AG09309 (cell line): ENCODE measurements at places on chromosomes 4 and X.
A peak's percentile ranks its signal among the peaks of the same experiment; 100 is the strongest.

DNA sequence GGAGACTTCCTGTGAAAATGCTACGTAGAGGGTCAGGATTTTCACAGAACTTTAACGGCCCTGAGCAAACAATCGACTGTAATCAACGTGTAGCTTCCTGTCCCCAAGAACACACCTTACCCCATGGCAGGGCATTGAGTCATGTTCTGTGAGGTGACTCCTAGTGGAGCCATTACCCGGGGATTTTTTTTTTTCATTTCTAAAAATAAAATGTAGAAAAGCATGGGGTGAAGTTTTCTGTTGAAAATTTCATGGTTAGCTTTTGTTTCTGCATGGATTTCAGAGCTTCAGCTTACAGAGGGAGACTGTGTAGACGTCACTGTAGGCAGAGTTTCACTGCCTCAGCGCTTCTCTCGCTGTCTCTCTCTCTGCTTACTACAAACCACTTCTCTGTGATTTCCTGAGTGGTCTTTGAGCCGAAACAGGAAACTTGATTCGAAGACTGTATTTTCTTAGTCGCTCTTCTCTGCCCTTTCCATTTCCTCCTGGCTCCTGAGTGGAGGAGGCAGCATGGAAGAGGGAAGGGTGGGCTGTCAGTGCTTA, 111.7 kb downstream of the NFKB1 start:
- DNase-seq, result no peak

- DNase-seq, result no peak
These were observed 169.6 kb upstream of the GLRA2 start for GRCh38 chrX:14359727-14360126.

DNA sequence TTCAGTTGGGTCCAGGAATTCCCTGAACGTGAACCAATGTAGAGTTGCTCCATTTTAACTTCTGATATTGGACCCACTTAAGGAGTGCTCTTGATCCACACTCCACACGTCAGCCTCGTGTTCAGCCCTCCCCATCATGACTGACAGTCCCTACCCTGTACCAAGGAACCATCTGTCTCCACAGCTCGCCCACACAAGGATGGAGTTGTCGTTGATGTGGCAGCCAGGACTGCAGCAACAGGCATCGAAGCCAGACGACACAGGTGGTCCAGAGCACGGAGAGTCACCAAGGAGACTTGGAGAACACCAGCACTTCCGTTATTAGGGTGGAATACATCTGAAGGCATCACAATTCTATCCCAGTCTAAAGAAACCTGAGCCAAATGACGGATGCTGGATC, 472.1 kb upstream of the NR3C2 start:
- no peak for DNase-seq

DNA sequence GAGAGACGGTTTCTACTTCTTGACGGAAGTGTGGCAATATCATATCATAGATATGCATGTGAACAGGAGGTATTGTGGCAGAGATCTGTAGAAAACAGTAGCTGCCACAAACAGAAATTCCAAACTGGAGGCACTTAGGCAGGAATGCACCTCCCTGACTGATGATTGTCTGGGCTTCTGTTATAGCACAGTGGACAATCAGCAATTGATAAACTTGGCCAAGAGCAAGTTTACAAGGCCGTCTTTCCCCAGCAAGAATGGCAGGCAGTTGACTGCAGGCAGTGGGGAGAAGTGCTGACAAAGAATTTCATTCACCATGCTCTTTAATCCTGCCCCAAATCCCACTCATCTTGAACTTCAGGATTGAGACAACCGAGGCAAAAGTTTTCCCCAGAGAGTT, 114.4 kb upstream of the STOX2 start:
- no peak for DNase-seq

- peak; percentile 16 for DNase-seq
These were observed 5.0 kb upstream of the SDAD1 start for GRCh38 chr4:75995727-75996126.

DNA sequence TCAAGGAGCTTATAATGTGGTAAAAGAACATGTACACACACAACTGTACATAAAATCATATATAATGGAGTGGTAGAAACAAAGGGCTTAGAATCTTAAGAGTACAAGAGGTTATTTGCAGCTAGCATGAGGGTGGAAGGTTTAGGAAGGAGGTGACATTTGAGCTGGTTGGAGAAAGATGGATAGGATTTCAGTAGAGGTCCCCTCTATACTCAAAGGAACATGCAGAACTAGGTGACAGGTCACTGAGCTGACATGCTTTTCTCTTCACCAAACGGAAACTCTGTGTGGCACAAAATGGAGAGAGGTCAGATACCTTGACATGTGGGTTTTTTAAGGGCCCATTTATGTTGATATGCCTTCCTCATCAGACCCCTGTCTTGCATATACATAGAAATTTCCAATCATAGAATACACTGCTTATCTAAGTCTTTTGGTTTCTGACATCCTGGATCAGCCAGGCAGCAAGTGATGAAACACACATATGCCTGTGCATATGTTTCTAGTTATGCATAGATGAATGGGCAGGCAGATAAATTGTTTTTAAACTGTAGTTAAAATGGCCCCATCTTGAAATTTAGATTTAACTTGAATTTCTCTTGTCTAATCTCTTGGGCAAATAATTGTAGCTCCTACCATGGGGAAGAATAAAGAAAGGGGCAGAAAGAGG, 29.3 kb downstream of the CLCN5 start:
- DNase-seq, result no peak

DNA sequence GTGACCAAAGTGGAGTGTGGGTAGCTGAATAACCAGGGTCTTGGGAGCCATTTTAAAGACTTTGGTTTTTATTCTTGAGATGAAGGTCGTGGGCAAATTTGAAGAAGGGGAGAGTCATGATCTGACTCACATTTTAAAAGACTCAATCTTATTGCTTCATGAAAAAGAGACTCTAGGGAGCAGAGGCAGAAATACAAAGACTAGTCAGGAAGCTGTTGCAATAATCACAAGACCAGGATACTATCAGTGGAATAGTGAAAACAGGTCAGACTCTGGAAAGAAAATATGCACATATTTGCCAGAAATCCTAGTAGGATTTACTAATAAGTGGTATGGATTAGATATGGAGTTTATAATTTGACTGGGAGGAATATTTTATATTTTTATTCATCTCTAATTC, 448.4 kb downstream of the RAPGEF2 start:
- no peak for DNase-seq

GRCh38 chrX:140318296-140318695, 186.6 kb downstream of the SOX3 start:
- no peak for DNase-seq

- DNase-seq, result no peak
These were observed 359.0 kb downstream of the HS3ST1 start for GRCh38 chr4:11069581-11070211.

GRCh38 chrX:20397587-20397986, 130.9 kb upstream of the RPS6KA3 start:
- no peak for DNase-seq

- DNase-seq, result no peak
These were observed 23.4 kb upstream of the RHOH start for GRCh38 chr4:40173470-40173875.

GRCh38 chr4:79585834-79586233, 177.8 kb upstream of the GK2 start:
- no peak for DNase-seq

DNA sequence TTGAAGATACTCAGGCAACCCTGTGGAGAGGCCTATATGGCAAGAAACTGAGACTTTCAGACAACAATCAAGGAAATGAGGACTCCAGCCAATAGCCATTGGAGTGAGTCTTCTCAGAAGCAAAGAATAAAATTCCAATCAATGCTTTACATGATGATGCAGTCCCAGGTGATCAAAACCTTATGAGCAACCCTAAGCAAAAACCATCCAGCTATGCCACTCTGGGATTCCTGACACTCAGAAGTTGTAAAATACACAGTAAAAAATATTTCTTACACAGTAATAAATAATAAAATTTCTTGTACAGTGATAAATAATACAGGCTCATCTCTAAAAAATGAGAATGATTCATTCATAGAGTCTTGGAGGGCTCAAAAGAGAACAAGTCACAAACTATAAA, 150.6 kb downstream of the IL15 start:
- DNase-seq, result peak; percentile 37

GRCh38 chr4:162938738-162939485, 227.8 kb downstream of the NAF1 start:
- DNase-seq, result no peak

- DNase-seq, result no peak
These were observed 1841.8 kb downstream of the PCDH7 start for GRCh38 chr4:32562010-32562409.

DNA sequence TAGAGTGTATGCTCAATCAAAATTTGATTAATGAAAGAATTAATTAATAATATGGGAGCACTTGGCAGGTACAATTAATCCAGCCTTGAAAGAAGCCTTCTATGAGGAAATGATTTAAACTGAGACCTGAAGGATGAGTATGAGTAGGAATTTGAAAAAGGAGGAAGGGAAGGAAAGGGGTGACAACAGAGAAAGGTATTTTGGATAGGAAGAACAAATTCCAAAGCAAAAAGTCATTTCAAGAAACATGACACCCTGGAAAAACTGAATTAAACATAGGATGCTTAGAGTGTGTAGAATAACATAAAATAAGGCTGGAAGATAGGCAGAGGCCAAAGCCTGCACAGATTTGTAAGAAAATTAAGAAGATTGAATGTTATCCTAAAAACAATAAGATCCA, 29.6 kb downstream of the PHOX2B start:
- DNase-seq, result no peak

DNA sequence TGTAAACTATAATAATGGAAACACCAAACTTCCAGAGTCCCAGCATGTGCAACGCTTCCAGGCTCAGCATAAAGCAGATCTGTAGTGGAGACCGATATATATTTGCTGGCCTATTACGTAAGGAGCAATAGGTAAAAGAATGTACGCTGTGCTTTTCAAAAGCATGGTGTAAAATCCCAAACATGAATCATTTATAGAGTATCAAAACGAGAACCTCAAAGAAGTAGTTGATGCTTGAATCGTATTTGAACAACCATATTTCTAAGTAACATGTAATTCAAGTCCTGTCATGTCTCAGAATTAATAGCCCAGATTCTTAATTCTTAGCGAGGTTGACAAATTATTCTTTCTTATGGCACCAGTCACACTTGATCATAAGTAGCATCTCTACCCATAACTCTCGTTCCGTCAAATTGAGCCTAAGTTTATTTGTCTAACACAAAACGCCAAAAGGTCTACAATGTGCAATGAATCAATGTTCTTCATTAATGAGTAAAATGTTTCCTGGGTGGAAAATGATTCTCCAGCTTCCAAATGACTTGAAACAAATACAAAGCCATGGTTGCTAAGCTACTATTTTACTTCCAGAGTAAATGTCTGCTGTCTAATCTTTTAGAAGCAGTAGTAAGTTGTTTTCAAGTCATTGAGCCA, 811.5 kb upstream of the FRG1 start:
- no peak for DNase-seq

DNA sequence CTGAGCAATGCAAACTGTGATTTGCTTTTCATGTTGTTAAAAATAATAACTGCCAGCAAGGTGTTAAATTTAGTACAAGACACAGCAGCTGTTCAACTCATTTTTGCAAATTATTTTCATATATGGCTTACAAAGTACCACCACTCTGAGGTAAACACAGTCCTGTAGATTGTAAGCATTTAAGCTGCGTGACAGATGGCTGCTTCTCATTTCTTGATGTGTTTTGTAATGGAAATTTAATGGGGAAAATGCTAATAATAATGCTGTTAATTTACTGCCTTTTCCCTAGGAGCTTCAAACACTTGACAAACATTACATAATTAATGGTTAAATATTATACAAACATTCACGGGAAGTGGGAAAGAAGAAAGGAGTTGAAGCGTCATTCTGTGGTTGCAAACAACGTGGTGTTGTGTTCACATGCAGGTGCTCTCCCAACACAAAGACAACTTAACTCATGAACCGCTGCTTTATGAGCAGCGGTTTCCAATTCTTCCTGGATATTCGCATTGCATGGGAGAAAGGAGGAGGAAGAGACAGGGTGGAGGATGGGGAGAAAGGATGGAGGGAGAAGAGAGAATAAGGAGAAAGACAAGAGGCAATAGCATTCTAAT, 236.8 kb upstream of the VCX start:
- no peak for DNase-seq

DNA sequence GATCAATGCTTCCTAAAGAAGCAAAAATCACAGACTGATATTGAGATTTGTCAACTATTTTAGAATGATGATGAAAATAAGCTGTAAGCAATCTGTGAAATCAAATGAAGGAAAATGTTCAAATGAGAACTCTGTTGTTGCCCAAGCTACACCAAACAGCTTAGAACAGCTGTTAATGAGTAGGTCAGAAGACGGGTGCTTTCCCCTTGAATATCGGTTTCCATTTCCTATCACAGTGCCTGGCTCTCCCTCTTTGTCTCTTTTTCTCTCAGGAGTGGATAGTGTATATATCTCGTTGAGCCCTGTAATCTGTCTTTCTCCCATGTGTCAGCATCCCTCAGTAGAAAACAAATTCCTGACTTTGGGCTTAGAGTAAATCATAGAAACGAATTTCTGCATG, 1592.9 kb upstream of the TENM3 start:
- no peak for DNase-seq

DNA sequence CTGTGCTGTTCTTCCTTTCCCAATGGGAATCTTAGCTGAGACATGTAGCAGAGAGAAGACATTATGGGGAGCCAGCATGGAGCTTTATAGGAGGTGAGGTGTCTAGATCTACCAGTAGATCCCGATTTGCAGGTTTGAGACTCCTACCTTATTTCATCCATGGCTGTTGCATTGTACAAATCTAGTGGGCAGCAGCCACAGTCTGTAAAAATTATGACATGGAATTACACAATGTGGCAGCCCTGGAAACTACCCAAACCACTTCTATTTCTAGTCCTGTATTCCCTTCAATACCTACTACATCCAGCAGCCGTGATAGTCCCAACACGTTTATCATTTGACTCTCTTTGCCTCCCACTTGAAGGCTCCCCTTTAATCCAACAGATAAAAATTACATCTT, 8.1 kb downstream of the ATP7A start:
- DNase-seq, result no peak

- DNase-seq, result no peak
These were observed 38.5 kb upstream of the POU3F4 start for GRCh38 chrX:83469551-83469950.

- DNase-seq, result no peak
These were observed 639.5 kb upstream of the AADAT start for GRCh38 chr4:170729236-170729635.

DNA sequence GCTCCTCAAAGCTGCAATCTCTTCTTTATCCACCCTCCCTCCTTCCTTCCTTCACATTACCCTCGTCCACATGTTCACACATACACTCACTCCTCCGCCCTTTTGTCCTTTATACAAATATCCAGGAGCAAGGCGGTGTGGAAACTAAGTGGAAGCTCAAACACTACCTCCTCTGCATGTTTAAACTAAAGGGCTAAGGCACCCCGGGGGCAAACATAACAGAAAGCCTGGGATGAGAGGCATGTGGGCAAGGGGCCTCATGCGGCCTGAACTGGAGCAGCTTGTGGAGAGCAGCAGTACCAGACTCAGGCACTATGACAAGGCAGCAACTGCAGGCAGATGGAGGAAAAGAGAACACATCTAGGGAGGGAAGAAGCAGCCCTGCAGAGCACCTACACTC, 9.5 kb downstream of the MAB21L2 start:
- no peak for DNase-seq
